Left ventricle myocardium inferior (tissue), 1 donor: ENCODE measurements at places on chromosomes 4 and X. TPM values are rescaled to one million over a fixed set of nuclear protein-coding genes. Genes with fewer than 3 reads are reported as not detected.

- peaks cover 98% of the 10 kb centered on the region for H3K36me3 ChIP-seq
- H3K27ac ChIP-seq = no peak overlapping the region
- H3K4me3 ChIP-seq = no peak overlapping the region
- no peaks in the 10 kb centered on the region for H3K27me3 ChIP-seq
- no peaks in the 10 kb centered on the region for H3K4me1 ChIP-seq
- no peak for DNase-seq
These were observed 35.1 kb downstream of the CLDN22 start for GRCh38 chr4:183284965-183285364.

Gene ARHGAP4
- 10.0 TPM for total RNA-seq

- no peak overlapping the region for H3K4me3 ChIP-seq
- H3K27me3 ChIP-seq = no peaks in the 10 kb centered on the region
These were observed 66.5 kb downstream of the MAMLD1 start for GRCh38 chrX:150429594-150429993.

- no peak overlapping the region for H3K27ac ChIP-seq
- H3K4me3 ChIP-seq = no peak overlapping the region
- no peaks in the 10 kb centered on the region for H3K27me3 ChIP-seq
- no peaks in the 10 kb centered on the region for H3K4me1 ChIP-seq
- no peak for DNase-seq
- no peaks in the 10 kb centered on the region for H3K36me3 ChIP-seq
These were observed 238.5 kb upstream of the BOD1L1 start for GRCh38 chr4:13865871-13866669.

Gene PRMT9
- total RNA-seq = 5.0 TPM

DNA sequence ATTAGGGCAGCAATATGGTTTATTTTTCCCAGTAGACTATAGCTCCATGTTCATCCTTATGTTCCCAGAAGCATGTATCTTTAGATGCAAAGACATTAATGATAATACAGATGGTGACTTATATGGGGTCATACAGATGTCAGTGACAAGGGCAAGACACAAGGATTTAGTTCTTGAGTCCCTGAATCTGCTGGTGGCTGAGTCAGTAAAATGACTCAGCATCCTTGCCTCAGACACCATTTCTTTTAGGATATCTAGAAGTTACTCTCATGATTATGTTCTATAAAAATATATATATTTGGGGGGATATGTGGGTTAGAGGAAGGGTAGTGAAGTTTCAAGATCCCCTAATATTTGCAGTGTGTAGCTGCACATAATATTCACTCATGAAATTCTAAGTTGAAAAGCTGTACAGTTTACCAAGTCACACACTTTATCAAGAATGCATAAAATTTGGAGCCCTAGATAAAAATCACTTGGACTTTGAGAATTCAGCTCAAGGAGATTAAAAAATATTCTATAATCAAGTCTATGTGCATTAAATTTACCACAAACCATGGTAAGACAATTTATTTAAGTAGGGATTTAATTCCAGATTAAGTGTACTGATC is 101.9 kb downstream of the LNX1 start:
- no peaks in the 10 kb centered on the region for H3K36me3 ChIP-seq
- H3K4me1 ChIP-seq = peaks cover 9% of the 10 kb centered on the region
- no peak overlapping the region for H3K4me3 ChIP-seq
- no peak for DNase-seq
- H3K27ac ChIP-seq = no peak overlapping the region
- H3K27me3 ChIP-seq = no peaks in the 10 kb centered on the region

GRCh38 chr4:4384837-4385236 is 2.1 kb upstream of the NSG1 start:
- H3K4me1 ChIP-seq = peaks cover 42% of the 10 kb centered on the region
- no peak overlapping the region for H3K27ac ChIP-seq
- no peak overlapping the region for H3K4me3 ChIP-seq

Gene TMPRSS11F
- total RNA-seq = not detected
